ENCODE measurements at places on chromosomes 1 and 21.

DNA sequence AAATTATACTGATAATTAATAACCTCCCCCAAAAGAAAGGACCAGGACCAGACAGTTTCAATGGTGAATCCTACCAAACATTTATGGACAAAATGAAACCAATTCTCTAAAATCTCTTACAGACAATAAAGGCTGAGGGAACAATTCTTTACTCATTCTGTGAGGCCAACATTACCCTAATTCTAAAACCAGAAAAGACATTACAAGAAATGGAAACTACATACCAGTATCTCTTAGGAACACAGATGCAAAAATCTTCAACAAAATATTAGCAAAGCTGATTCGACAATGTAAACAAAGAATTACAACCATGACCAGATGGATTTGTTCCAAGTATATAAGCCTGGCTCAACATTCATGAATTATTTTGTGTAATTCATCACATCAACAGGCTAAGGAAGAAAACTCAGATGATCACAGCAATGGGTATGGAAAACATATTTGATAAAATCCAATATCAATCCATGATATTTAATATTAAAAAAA is 8.6 kb downstream of the TMED5 start:
- no peak for DNase-seq

DNA sequence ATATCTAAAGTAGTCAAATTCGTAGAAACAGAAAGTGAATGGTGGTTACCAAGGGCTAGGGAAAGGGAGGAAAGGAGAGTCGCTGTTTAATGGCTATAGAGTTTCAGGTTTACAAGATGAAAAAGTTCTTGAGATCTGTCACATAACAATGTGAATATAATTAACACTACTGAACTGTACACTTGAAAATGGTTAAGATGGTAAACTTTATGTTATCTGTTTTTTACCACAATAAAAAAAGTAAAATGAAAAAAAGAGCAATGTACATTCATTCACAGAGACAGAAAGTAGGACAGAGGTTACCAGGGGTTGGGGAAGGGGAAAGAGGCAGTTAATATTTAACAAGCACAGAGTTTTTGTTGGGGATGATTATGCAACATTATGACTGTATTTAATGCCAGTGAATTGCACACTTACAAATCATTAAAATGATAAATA is 53.3 kb upstream of the SEC16B start:
- no peak for DNase-seq

DNA sequence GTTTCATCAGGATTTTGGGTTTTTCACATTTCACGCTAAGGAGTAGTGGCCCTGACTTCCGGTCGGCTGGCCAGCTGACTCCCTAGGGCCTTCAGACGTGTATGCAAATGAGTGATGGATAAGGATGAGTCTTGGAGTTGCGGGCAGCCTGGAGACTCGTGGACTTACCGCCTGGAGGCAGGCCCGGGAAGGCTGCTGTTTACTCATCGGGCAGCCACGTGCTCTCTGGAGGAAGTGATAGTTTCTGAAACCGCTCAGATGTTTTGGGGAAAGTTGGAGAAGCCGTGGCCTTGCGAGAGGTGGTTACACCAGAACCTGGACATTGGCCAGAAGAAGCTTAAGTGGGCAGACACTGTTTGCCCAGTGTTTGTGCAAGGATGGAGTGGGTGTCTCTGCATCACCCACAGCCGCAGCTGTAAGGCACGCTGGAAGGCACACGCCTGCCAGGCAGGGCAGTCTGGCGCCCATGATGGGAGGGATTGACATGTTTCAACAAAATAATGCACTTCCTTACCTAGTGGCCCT is 23.1 kb upstream of the TNFRSF1B start:
- DNase-seq: no peak

DNA sequence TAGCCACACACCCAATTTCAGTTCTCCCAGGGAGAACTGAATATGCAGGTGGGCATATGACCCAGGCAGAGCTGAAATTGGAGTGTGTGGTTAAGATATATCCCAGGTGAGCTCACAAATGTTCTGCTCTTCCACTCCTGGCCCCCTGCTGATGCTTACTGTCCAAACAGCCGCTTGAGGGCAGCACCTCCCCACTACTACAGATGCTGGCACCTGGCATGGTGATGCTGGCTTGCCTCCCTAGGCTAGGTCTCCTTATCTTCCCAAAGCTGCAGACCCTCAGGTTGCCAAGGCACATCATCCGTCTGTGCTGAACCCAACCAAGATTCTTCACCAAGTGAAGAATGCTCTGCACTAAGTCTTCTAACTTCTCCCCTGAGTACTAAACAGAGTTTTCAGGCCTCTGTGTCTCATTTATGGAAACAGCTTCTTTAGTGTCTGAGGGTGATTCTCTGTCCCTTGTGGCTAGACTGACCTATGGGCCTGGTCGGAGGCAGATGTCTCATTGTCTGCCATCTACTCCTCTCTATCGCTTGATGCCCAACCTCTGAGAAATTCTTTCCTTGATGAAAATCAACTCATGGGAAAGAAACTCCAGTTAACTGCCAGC is 27.2 kb downstream of the XCL1 start:
- no peak for DNase-seq

- DNase-seq: no peak
Measured at GRCh38 chr1:11027316-11027715, 14.9 kb downstream of the TARDBP start.

DNA sequence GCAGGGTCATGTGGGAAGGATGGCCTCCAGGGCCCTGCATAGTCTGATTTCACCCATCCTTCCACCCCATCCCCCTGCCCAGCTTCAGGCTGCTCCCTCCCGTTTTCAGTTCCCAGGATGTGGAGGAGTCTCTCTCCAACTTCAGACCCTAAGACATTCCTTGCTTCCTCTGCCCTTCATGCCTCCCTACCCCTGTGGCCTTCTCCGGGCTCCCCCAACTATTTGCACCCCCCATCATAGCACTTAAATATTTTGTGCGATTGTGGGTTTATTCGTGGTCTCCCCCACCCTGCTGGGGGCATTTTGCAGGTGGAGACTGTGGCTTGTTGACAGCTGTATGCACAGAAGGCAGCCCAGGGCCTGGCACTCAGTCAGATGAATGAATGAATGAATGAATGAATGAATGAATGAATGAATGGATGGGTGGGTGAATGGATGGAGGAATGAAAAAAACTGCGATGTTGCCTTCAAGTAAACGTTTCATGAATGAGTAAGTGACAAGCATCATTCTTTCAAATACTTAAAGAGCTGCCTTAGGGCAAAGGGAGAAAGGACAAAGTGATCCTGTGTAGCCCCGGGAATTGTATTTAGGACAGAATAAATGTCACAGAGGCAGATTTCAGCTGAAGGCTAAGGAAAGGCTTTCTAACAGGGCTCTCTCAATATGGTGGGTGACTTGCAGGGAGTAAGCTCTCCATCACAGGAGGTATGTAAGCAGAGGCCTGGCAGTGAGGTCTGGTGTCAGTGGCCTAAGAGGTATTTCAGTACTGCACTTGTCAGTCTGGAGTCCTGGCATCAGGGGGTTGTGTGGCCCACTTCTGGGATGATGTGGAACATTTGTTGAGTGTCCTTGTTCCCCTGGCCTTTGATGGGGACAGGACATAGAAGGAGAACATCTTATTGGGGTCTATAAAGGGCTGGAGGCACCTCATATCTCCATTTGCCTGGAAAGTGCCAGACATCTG is 156.4 kb downstream of the PTPRU start:
- DNase-seq: no peak

DNA sequence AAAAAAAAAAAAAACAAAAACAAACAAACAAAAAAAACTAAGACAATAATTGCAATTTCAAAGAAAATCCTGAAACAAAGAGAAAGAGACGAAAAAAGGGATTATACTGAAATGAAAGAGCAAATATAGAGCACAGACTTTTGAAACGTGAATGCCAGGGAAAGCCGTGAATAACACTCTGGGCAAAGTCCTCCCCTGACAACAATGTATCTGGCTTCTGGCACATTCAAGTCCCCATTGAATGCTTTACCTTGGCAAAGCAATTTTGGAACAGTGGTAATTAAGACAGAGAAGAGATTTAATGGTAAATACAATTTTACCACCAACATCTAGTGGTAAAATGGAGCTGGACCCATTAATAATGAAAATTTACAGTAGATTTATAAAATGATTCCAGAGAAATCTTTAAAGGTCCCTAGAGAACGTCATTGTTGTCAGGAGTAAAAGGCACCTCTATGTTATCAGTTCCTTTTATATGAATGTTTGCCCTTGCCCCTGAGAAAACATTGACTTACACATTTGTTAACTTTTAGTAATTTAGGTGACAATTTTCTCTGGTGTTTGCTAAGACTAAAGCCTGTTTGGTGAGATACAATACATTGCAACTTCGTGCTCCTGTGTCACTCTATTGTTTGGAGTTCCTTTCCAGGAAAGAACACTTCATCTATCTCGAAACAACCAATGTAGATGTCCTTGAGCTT is 89.7 kb downstream of the GREM2 start:
- DNase-seq: no peak

- DNase-seq: no peak
Measured at GRCh38 chr1:151802372-151802771, 2.8 kb downstream of the LINGO4 start.

DNA sequence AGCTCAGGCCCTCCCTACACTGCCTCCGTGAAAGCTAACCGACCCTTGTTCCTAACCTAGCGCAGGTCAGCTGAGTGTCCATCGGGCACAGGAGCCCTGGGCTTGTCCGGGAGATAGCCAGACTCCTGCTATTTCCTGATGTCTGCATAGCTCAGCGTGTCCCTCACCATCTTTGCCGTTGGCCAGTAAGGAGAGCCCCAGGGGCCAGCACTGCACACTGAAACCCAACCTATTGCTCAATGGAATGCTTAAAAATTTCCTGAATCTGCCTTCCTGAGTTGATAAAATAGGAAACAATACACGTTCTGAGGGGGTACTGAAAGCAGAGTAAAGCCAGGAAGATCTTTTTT is 2.2 kb downstream of the RUNX1 start:
- no peak for DNase-seq

- no peak for DNase-seq
Measured at GRCh38 chr21:31750843-31751242, 18.9 kb upstream of the SCAF4 start.

DNA sequence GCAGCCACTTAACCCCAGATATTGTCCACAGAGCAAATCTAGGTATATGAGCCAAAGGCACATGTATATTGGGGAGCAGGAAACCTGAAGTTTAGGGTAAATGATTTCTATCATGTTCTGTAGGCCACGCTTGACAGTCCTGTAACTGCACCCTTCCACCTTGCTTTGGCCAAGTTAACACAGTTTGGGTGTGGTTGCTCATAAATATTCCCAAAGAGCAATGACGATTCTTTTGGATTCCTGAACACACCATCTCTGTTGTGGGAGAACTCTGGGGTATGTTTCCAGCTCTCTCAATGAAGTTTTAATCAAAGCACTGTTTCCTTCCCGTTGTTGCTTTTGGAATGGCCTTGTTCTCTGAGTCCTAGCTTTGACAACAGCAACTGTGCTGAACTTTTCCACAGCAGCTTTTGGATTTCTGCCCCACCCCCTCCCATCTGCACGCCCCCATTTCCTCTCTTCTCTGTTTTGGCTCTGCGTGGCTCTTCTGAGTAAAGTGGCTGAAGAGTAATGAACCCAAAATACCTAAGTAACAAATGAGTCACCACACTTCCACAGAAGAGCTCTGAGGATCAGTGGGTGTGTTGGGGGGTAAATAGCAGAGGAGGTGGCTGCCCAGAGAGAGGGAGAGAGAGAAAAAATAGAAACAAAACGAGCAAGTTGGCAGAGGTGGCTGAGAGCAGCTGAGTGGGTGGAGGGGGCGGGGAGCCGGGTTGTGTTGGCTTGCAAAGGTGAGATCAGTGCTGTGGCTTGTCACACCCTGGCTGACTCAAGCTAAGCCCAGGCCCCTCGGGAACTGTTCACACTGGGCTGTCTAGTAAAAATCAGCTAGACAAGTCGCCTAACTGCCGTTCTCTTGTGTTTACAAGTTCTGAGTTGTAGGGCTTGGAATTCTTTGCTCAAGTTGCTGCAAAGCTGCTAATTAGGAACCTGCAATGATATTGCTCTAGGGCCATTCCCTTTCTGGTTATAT is 26.9 kb upstream of the RAP1A start:
- DNase-seq: peak; percentile 13

GRCh38 chr1:84583648-84584047 is 9.4 kb upstream of the CTBS start:
- no peak for DNase-seq

GRCh38 chr1:186531561-186532165 is 70.7 kb upstream of the PDC start:
- DNase-seq: no peak

GRCh38 chr1:166695115-166695514 is 144.2 kb upstream of the POGK start:
- DNase-seq: no peak

GRCh38 chr1:169648709-169649108 is 18.8 kb upstream of the SELP start:
- no peak for DNase-seq

DNA sequence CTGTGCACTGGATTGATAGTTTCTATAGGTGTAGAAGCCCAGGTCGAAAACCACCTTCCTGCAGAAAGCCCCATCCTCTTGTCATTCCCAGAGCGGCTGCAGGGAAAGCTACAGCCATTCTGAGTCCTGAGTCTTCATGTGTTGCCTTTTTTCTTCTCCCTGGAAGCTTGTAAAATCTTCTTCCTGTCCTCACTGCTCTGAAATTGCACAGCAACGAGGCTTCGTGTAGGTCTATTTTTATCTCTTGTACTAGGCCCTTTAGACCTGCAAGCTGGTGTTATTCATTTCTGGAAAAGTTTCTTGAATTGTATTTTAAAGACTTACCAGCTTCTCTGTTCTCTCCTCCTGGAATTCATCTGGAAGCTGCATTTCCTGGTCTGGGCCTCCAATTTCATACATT is 44.2 kb upstream of the ETS2 start:
- no peak for DNase-seq

- no peak for DNase-seq
Measured at GRCh38 chr21:29330797-29331196, 32.1 kb downstream of the BACH1 start.

GRCh38 chr1:82628887-82629286 is 828.2 kb downstream of the ADGRL2 start:
- no peak for DNase-seq

GRCh38 chr1:34711485-34711884 is 43.4 kb upstream of the GJB5 start:
- no peak for DNase-seq

DNA sequence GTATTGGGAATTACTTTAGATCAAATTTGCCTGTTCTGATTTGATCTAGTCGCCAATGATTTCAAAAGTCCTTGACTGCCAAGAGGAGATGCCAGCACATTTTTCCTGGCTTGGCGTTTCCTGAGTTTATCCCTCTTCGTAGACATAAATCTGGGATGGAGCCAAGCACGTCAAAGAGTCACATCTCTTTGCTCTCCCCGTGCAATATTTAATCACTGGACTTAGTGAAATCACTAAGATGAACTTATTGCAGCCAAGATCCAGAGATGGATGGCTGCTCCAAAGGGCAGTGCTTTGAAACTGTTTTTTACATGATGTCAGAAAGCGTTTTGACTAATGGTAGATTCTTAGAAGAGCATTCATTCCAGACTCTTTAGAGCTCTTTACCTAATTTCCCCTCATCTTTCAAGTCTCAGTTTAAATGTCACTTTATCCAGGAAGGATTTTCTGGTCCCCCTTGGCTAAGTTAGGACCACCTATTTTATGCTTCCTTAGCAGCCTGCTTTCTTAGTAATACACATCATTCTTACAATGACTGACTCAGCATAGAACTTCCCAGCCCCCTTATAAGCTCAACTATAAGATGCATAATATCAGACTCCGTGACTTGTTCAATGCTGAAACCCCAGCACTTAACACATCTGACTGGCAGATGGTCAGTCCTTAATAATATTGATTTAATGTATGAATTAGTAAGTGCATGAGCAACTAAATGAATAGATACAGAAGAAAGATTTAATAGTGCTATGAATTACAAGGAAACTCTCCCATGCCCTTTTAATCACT is 94.4 kb upstream of the GREM2 start:
- DNase-seq: no peak

All from SW 1271 (cell line).